ENCODE measurements at places on chromosomes 7 and 10.

GRCh38 chr7:157816526-157817250, 479.9 kb downstream of the DNAJB6 start:
- no peak for DNase-seq

DNA sequence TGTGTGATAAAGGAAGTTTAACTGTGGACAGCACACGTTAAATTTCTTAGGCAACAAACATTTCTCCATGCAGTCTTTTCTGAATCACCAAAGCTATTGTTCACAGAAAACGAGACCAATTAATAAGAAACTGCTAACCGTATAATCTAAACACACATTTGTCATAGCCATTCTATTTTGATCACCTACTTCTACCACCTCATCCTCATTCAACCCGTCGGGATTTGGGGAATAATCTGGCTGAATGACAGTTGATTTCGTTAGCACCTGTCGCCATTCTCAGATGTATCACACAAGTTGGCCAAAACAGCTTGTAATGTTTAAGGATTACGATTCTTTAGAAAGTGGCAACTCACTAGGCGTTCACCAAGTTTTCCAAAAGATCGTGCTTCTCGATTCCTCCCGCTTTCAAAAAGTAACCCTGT, 1.2 kb downstream of the EZH2 start:
- peak; percentile 38 for DNase-seq

GRCh38 chr7:40964610-40965009, 738.3 kb downstream of the INHBA start:
- DNase-seq, result no peak

GRCh38 chr7:140390466-140391190, 7.7 kb downstream of the SLC37A3 start:
- peak; percentile 86 for DNase-seq

All from NB4 (cell line).